ENCODE measurements at places on chromosomes 5 and 9.

DNA sequence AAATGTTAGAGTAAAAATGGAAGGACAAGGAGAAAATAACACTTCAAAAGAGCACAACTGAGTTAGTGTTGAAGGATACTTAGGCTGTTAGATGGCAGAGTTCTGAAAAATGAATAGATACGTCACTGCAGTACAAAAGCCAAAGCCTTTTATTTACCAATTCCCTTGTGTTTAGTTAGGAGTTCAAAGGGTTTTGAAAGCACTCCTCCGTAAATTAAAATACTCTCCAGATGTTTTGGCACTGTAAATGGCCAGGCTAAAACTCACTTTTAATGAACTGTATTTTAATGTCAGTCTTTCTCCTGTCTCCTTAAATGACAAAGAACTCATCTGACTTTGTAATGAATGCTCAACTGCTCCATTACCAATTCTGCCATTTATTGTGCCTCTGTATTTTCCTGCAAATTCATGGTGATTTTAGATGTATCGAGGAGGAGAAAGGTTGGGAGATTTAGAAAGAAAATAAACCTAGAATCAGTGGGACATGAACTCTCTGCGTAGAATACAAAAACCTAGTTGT is 1727.2 kb downstream of the MAT2B start:
- H3K4me1 ChIP-seq: no peaks in the 10 kb centered on the region
- no peaks in the 10 kb centered on the region for H3K27me3 ChIP-seq
- no peaks in the 10 kb centered on the region for H3K36me3 ChIP-seq
- no peak overlapping the region for H3K4me3 ChIP-seq

- H3K27ac ChIP-seq: no peak overlapping the region
- H3K4me1 ChIP-seq: no peaks in the 10 kb centered on the region
- H3K36me3 ChIP-seq: peaks cover 44% of the 10 kb centered on the region
- no peaks in the 10 kb centered on the region for H3K27me3 ChIP-seq
Observed at GRCh38 chr5:72908664-72909063, 47.2 kb upstream of the FCHO2 start.

GRCh38 chr9:34809504-34810186 is 99.7 kb upstream of the CCL21 start:
- no peaks in the 10 kb centered on the region for H3K4me1 ChIP-seq
- H3K4me3 ChIP-seq: no peak overlapping the region
- DNase-seq: no peak
- H3K27ac ChIP-seq: no peak overlapping the region
- H3K27me3 ChIP-seq: no peaks in the 10 kb centered on the region

- H3K4me1 ChIP-seq: no peaks in the 10 kb centered on the region
- no peaks in the 10 kb centered on the region for H3K36me3 ChIP-seq
- H3K27ac ChIP-seq: no peak overlapping the region
- H3K4me3 ChIP-seq: no peak overlapping the region
Observed at GRCh38 chr5:43774881-43775399, 172.0 kb downstream of the NNT start.

DNA sequence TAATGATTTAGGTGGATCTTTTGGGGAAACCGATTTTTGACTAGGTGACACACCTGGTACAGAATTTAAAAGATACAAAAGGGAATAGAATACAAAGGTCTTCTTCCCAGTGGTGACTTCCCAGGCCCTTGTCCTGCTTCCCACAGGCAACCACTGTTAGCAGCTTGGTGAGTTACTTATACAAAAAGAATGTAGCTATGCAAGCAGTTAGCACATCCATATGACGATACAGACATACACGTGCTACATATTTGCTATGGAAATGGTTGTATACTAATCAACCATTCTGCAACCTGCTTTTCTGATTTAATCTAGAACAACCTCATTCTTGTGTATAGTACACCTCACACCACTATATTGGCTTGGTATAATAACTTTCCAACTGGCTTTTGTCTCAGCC is 51.0 kb downstream of the OTULIN start:
- no peak for DNase-seq
- H3K27ac ChIP-seq: no peak overlapping the region
- peaks cover 7% of the 10 kb centered on the region for H3K4me1 ChIP-seq
- H3K36me3 ChIP-seq: peaks cover 24% of the 10 kb centered on the region
- no peak overlapping the region for H3K4me3 ChIP-seq
- no peaks in the 10 kb centered on the region for H3K27me3 ChIP-seq

DNA sequence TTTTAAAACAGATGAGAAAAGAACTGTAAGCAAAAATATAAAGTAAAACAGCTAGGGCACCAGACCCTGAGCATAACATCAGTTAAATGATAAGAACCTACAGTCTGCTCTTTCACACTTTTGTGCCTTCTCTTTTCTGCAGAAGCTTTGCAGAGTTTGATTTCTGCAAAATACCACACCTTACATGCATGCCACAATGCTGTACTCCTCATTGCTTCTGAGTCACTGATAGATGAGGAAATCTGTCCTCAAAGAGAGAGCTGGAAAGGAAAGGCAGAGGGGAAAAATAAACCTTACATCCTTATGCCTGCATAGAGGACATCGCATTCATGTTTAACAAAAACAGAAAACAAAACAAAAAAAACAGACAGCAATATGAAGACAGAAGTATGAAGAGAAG is 142.9 kb downstream of the ATPSCKMT start:
- DNase-seq: no peak
- no peak overlapping the region for H3K27ac ChIP-seq
- no peaks in the 10 kb centered on the region for H3K36me3 ChIP-seq

- no peak overlapping the region for H3K4me3 ChIP-seq
- H3K36me3 ChIP-seq: no peaks in the 10 kb centered on the region
- no peaks in the 10 kb centered on the region for H3K27me3 ChIP-seq
- H3K4me1 ChIP-seq: no peaks in the 10 kb centered on the region
- H3K27ac ChIP-seq: no peak overlapping the region
- no peak for DNase-seq
Observed at GRCh38 chr5:102229685-102230084, 66.4 kb downstream of the SLCO4C1 start.

GRCh38 chr5:169164481-169164925 is 136.4 kb downstream of the SLIT3 start:
- H3K27ac ChIP-seq: no peak overlapping the region
- no peaks in the 10 kb centered on the region for H3K36me3 ChIP-seq
- DNase-seq: no peak
- H3K4me3 ChIP-seq: no peak overlapping the region
- no peaks in the 10 kb centered on the region for H3K27me3 ChIP-seq
- H3K4me1 ChIP-seq: no peaks in the 10 kb centered on the region

DNA sequence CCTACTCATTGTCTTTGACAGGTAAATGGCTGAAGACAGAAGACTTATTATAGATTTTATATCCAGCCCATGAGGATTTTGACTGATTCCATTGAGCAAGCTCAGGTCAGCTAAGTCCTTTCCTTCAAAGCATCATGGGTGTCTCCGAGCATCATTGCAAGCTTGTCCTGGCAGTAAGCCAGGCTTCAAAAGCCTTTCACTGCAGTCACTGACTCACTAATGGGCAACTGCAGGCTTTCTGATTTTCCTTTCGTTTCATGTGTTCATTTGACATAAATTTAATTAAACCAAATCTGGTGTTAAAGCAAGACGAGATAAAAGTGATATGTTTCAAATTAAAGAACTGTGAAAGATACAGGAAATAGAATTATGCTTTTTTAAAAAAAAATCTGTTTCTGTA is 426.2 kb downstream of the ANXA1 start:
- peaks cover 21% of the 10 kb centered on the region for H3K27me3 ChIP-seq
- no peaks in the 10 kb centered on the region for H3K36me3 ChIP-seq
- H3K4me1 ChIP-seq: peaks cover 2% of the 10 kb centered on the region
- H3K4me3 ChIP-seq: no peak overlapping the region
- H3K27ac ChIP-seq: no peak overlapping the region

DNA sequence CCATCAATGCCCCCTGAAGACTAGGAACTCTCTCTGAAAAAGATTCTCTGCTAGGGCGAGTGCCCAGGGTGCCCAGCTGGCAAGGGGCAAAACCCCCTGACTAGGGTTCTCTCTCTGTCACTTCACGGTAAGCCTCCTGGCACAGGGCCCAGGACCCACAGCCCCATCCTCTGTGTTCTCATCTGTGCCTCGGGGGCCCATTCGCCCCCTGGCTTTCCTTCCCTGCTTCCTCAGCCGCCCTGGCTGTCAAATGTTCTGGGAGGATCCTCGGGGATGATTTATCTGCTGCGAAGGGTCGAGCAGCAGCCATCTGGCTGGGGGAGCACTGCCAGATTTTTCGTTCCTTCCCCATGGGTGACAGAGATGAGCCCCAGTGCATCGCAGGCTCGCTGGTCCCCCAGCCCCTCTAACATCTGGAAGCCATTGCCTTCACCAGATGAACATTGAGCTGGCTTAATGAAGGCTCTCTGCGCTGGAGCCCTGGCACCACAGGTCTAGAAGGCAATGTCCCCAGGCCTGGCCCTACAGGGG is 24.2 kb downstream of the HMCN2 start:
- H3K36me3 ChIP-seq: no peaks in the 10 kb centered on the region
- H3K4me3 ChIP-seq: no peak overlapping the region
- H3K4me1 ChIP-seq: no peaks in the 10 kb centered on the region
- no peaks in the 10 kb centered on the region for H3K27me3 ChIP-seq
- no peak overlapping the region for H3K27ac ChIP-seq

- H3K27me3 ChIP-seq: no peaks in the 10 kb centered on the region
- no peak for DNase-seq
- H3K4me3 ChIP-seq: no peak overlapping the region
- no peak overlapping the region for H3K27ac ChIP-seq
- H3K4me1 ChIP-seq: no peaks in the 10 kb centered on the region
- no peaks in the 10 kb centered on the region for H3K36me3 ChIP-seq
Observed at GRCh38 chr5:10111571-10111970, 138.1 kb downstream of the ATPSCKMT start.

GRCh38 chr5:124628721-124629596 is 117.5 kb downstream of the ZNF608 start:
- H3K27me3 ChIP-seq: no peaks in the 10 kb centered on the region
- DNase-seq: no peak
- H3K4me3 ChIP-seq: no peak overlapping the region
- H3K36me3 ChIP-seq: no peaks in the 10 kb centered on the region
- H3K4me1 ChIP-seq: no peaks in the 10 kb centered on the region

DNA sequence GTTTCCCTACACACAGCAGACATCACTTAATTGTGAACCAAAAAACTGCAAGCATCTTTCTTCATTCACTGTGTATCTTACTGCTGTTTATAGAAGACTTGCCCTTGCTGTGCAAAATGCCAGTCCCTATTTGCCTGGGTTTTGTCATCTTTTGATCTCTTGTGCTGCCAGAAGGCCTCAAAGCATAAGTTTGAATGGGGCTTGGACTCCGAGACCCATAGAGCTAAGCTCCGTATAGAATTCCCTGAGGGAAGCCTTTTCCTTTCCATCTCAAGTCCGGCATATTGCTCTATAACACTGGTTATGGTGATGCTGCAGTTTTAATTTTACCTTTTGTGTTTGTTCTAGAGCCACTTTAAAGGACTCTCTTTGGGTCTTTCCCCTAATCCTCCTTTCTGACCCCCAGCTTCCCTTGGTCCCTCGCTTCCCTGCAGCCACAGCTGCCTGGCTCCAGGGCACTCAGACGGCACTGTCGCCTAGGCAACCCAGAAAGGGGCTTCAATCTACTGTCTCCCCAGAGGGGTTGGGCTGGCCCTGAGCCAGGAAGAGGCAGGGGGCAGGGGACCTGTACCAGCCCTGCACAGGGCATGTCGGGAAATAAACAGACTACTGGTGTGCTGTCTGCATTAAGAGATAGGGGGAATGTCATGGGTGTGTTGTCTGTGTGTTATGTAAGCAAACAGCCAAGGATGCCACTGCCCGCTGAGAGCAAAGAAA is 73.4 kb upstream of the MELK start:
- H3K4me3 ChIP-seq: no peak overlapping the region
- H3K4me1 ChIP-seq: no peaks in the 10 kb centered on the region
- no peaks in the 10 kb centered on the region for H3K36me3 ChIP-seq
- no peaks in the 10 kb centered on the region for H3K27me3 ChIP-seq
- no peak overlapping the region for H3K27ac ChIP-seq

- no peaks in the 10 kb centered on the region for H3K36me3 ChIP-seq
- DNase-seq: no peak
- no peak overlapping the region for H3K27ac ChIP-seq
- no peaks in the 10 kb centered on the region for H3K27me3 ChIP-seq
- H3K4me3 ChIP-seq: no peak overlapping the region
Observed at GRCh38 chr9:98900244-98900643, 43.5 kb upstream of the COL15A1 start.

GRCh38 chr5:8842971-8843551 is 702.8 kb downstream of the SEMA5A start:
- H3K4me3 ChIP-seq: no peak overlapping the region
- no peak for DNase-seq
- no peak overlapping the region for H3K27ac ChIP-seq

DNA sequence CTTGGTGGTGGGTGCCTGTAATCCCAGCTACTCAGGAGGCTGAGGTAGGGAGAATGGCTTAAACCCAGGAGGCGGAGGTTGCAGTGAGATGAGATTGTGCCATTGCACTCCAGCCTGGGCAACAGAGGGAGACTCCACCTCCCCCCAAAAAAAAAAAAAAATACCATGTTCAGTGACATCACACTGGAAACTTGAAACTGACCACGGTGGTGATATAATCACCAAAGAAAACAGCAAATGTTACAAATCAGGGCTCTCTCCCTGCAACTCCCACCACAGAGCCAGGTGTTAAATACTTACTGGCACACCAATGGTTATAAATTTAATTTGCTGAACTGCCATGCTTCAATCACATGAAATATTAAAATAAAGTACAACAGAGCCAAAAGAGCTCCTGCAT is 81.4 kb downstream of the ZNF608 start:
- H3K4me3 ChIP-seq: no peak overlapping the region
- H3K27ac ChIP-seq: no peak overlapping the region
- DNase-seq: no peak

DNA sequence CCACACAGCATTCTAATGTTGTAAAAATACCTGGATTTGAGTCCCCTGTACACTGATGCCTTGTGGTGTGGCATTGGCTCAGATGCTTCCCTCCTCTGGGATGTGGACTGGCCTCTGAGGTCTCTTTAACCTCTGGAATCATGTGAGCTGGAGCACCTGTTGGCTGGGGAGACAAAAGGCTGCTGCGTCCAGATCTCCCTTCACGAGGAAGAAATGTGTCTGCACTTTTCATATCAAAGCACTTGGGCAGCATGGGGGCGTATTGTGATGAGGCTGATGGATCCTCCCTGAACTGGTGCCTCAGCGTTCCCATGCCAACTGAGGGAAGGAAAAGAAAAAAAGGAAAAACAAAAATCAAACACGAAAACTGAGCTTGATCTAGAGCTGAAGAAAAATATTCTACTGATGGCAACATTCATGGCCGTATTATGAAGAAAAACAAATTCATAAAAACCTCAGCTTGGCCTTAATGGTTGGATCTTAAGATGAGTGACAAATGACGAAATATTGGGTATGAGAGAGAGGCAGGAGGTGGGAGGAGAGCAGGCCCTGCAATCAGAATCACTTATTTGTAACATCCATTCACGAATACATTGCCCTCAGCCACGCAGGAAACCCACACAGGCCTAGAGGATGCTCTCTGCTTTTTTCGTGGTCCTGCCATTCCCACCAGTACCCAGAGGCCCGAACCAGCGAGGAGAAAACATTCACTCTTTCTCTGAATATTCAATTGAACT is 26.2 kb downstream of the GRIA1 start:
- H3K36me3 ChIP-seq: no peaks in the 10 kb centered on the region
- no peak overlapping the region for H3K4me3 ChIP-seq
- no peaks in the 10 kb centered on the region for H3K27me3 ChIP-seq

- no peaks in the 10 kb centered on the region for H3K4me1 ChIP-seq
- no peaks in the 10 kb centered on the region for H3K27me3 ChIP-seq
- no peak within 1 kb of the TSS for H3K4me3 ChIP-seq
Observed at GRCh38 chr5:127649018-127649439, at the start of gene CTXN3. Gene CTXN3, plus strand, starts transcription at chr5:127649082. Its CDS starts 8,440 bp downstream, at chr5:127657522.

- no peak overlapping the region for H3K4me3 ChIP-seq
- no peak overlapping the region for H3K27ac ChIP-seq
- no peaks in the 10 kb centered on the region for H3K27me3 ChIP-seq
- no peak for DNase-seq
Observed at GRCh38 chr5:8033261-8033660, 164.3 kb downstream of the MTRR start.

All from liver (tissue), 10 donors.